Peyer's patch (tissue), 4 donors: ENCODE measurements at places on chromosomes 13 and 19.

GRCh38 chr19:19278315-19278714 lies 5.2 kb upstream of the TM6SF2 start:
- no peak for DNase-seq

- DNase-seq = no peak
Observed at GRCh38 chr19:47020992-47021496, 1.4 kb downstream of the NPAS1 start.

DNA sequence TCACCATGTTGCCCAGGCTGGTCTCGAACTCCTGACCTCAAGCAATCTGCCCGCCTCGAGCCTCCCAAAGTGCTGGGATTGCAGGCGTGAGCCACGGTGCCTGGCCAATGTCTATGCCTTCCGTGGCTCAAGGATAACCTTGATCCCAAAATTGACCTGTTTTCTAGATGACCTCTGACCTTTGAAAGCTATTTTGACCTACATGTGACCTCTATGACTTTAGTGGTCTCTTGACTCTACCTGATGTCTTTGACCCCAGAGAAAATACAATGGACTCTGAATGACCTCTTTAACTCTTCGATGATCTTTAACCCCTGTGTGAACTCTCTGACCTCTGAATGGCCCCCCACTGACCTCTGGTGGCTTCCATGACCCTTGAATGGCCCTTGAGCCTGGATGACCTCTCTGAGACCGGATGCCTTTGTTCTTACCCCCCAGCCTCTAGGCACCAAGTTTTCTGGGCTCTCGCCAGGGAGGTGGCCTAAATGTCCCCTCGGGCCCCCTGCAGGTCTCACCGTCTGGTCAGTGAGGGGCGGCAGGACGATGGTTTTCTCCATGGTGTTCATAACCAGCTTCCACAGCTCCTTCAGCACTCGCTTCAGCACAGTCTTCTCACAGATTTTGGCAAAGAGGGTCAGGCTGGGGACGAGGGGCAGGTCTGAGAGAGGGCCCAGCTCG lies 63.7 kb downstream of the UNC13A start:
- DNase-seq = no peak

DNA sequence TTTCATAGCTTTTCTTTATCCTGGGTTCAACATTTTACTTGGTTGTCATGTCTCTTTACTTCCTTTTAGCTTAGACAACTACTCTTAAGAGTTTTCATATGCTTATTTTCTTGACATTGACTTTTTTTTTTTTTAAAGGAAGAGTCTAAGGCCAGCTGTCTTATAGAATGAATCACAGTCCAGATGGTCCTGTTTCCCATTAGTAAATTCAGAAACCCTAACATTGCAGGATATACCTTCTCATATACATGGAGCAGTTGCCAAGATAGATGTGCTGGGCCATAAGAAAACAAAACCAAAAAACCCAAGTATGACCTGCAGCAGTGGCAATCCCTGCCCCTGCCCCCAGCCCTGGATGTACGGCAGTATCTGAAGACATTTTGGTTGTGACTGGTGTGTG lies 72.8 kb downstream of the COG3 start:
- DNase-seq = no peak

GRCh38 chr13:111637365-111637764 lies 316.9 kb downstream of the TEX29 start:
- DNase-seq = no peak

- no peak for DNase-seq
Observed at GRCh38 chr13:100818711-100819110, 144.1 kb upstream of the TMTC4 start.
